Colonic mucosa (tissue), 4 donors: ENCODE measurements at places on chromosomes 4 and X. TPM values are rescaled to one million over a fixed set of nuclear protein-coding genes. Genes with fewer than 3 reads are reported as not detected.

The GLRB gene
- 0.42 TPM for total RNA-seq

The RASL11B gene
- total RNA-seq: not detected

The CCNA2 gene
- 62.8 TPM for total RNA-seq

DNA sequence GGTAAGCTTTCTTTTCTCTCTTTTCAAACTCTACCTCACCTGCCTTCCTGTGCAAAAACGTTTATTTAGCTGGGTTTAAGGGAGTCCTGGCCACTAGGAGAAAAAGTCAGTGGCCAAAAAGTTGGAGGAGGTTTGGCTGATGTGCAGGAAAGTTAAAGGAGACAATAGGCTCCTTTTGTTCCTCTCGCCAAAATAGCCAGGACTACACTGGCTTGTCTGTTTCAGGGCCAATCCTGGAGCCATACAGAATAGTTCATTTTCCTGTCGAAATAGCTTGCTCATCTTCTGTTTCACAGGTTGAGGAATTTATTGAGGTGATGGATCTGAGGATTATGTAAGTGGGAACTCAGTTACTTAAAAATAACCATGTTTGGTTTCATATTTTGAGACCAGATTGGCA lies 423 bp downstream of the HEPH start:
- H3K27me3 ChIP-seq: no peaks in the 10 kb centered on the region
- DNase-seq: no peak
- no peaks in the 10 kb centered on the region for H3K36me3 ChIP-seq

DNA sequence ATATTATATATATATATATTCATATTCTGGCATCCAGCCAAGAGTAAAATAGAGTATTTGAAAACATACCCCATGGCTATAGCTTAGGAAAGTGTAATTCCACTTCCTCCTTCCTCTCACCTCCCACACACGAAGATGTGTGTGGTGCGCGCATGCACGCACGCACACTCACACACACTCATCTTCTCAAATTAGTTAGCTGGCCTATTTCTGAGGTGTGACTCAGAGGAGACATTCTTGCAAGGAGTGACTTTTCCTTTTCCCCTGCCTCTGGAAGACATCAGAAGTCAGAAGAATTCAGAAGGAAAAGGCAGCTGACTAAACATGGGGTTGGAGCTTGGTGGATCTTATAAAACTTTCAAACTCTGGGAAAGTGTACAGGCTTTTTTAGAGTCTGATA lies 8.8 kb downstream of the ENPEP start:
- no peak for DNase-seq
- H3K27me3 ChIP-seq: no peaks in the 10 kb centered on the region
- H3K27ac ChIP-seq: no peak overlapping the region
- no peak overlapping the region for H3K4me3 ChIP-seq
- H3K4me1 ChIP-seq: peaks cover 5% of the 10 kb centered on the region

GRCh38 chr4:30765022-30765421 lies 44.9 kb downstream of the PCDH7 start:
- no peaks in the 10 kb centered on the region for H3K36me3 ChIP-seq
- no peaks in the 10 kb centered on the region for H3K27me3 ChIP-seq
- H3K4me1 ChIP-seq: no peaks in the 10 kb centered on the region
- no peak for DNase-seq
- no peak overlapping the region for H3K4me3 ChIP-seq

DNA sequence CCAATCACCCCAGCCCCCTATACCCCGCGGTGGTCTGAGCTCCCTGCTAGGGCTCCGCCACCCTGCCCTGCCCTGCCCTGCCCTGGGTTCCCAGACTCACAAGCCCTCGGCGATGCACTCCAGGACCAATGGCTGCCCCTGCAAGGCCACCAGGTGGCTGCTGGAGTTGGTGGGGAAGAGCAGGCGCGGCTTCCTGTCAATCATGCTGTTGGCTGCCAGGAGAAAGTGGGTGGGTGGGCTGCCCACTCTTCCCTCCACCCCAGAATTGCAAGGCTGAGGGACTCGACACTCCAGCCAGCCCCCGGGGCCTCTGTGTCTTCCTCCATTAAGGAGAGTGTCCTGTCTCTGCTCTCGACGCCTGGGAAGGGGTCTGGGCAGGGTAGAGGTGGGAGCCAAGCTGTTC lies 15.7 kb downstream of the L1CAM start:
- no peak overlapping the region for H3K27ac ChIP-seq
- no peak overlapping the region for H3K4me3 ChIP-seq

- no peaks in the 10 kb centered on the region for H3K36me3 ChIP-seq
- H3K4me3 ChIP-seq: no peak overlapping the region
- no peak for DNase-seq
- H3K27me3 ChIP-seq: no peaks in the 10 kb centered on the region
- no peaks in the 10 kb centered on the region for H3K4me1 ChIP-seq
Measured at GRCh38 chr4:118848901-118849300, 13.0 kb upstream of the SEC24D start.

- no peak overlapping the region for H3K4me3 ChIP-seq
- H3K4me1 ChIP-seq: no peaks in the 10 kb centered on the region
- no peaks in the 10 kb centered on the region for H3K27me3 ChIP-seq
- no peaks in the 10 kb centered on the region for H3K36me3 ChIP-seq
Measured at GRCh38 chrX:75038925-75039324, 113.7 kb upstream of the NEXMIF start.

DNA sequence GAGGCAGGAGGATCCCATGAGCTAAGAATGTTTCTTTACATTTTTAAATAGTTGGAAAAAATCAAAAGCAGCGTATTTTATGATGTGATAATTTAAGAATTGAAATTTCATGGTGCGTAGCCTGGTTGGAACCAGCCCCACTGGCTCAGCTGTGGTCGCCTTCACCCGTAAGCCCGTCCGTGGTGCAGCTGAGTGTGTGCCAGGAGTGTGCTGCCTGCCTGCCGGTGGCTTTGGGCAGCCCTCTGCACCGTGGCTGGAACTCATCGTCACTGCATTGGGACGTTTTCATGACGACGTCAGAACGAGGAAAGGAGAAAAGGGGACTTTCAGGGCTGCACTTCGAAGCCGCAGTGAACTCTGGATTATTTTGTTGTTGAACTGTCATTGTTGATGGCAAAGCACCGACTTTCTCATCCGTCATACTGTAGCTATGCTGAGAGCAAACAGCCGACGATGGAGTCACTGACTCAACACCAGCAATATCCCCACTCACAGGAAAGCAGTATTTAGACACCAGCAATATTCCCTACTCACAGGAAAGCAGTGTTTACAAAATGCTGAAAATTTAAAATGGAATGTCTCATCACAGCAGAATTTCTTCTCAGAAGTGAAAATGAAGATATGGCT lies 35.1 kb downstream of the PCGF3 start:
- no peak overlapping the region for H3K4me3 ChIP-seq
- H3K27ac ChIP-seq: no peak overlapping the region
- no peaks in the 10 kb centered on the region for H3K27me3 ChIP-seq
- DNase-seq: no peak

- no peaks in the 10 kb centered on the region for H3K27me3 ChIP-seq
- H3K27ac ChIP-seq: no peak overlapping the region
- no peaks in the 10 kb centered on the region for H3K36me3 ChIP-seq
- no peaks in the 10 kb centered on the region for H3K4me1 ChIP-seq
- DNase-seq: no peak
Measured at GRCh38 chrX:111168314-111168713, 72.3 kb downstream of the PAK3 start.

DNA sequence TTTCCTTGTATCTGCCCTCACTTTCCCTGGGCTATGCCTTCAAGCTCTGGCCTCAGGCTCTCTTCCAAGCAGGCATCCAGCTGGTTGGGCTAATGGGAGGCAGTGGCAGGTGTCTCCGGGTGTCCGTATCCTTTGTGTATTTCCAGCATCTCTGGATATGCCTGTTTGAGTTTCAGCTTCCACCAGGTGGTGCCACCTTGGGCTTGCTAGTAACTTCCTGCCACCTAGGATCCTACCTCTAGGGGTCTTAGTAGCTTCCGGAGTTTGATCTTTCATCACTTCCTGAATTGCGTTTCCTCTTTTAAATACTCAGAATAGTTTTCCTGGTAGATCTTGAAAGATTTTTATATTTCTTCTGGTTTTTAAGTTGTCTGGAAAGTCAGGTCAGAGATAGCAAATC lies 23.2 kb upstream of the ANOS1 start:
- no peak for DNase-seq
- H3K4me1 ChIP-seq: no peaks in the 10 kb centered on the region
- no peak overlapping the region for H3K4me3 ChIP-seq
- no peaks in the 10 kb centered on the region for H3K36me3 ChIP-seq
- H3K27ac ChIP-seq: no peak overlapping the region
- H3K27me3 ChIP-seq: no peaks in the 10 kb centered on the region

GRCh38 chrX:9271789-9272525 lies 192.9 kb upstream of the TBL1X start:
- H3K4me1 ChIP-seq: no peaks in the 10 kb centered on the region
- H3K27ac ChIP-seq: no peak overlapping the region
- no peak overlapping the region for H3K4me3 ChIP-seq
- H3K27me3 ChIP-seq: no peaks in the 10 kb centered on the region
- H3K36me3 ChIP-seq: no peaks in the 10 kb centered on the region
- no peak for DNase-seq
